Right forelimb (tissue), 1 donor: ENCODE measurements at places on chromosomes 1 and 21.

DNA sequence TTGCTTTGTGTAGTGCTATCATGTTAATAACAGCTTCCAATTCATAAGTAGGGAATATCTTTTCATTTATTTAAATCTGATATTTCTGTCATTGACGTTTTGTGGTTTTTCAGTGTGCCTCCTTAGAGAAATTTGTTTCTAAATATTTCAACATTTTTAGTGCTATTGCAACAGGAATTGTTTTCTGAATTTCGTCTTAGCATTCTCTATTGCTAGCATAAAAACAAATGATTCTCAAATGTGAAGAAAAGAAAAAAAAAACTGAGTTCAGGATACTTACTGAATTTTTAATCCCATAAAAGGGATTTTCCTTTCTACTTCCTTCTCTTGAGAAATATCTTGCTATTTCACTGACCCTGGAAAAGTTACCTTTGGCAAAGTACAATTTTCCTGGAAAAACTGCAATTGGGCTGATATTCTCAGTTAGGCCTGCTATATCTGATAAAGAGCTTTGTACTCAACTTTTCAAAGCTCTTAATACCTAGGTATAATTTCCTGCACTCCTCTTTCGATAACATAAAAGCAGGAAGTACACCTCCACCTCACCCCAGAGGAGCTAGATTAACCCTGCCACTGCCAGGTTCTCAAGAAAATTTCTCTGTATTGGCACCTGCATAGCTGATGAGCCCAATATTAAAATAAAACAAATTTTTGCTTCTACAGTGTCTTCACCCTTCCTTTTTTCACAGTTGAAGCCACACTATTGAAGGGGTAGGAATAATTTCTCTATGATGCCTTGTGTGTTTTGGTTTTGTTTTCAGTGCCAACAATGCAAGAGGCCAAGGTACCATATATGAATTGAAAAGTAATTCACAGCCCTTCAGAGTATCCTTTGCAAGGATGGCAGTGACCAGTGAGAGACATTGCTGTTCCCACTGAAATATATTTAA, 35.6 kb downstream of the PTPN14 start:
- no peak for DNase-seq

- no peak for DNase-seq
Measured at GRCh38 chr1:173127369-173128307, 76.9 kb upstream of the TNFSF18 start.

- no peak for DNase-seq
Measured at GRCh38 chr1:206803221-206803730, 31.0 kb upstream of the IL10 start.

DNA sequence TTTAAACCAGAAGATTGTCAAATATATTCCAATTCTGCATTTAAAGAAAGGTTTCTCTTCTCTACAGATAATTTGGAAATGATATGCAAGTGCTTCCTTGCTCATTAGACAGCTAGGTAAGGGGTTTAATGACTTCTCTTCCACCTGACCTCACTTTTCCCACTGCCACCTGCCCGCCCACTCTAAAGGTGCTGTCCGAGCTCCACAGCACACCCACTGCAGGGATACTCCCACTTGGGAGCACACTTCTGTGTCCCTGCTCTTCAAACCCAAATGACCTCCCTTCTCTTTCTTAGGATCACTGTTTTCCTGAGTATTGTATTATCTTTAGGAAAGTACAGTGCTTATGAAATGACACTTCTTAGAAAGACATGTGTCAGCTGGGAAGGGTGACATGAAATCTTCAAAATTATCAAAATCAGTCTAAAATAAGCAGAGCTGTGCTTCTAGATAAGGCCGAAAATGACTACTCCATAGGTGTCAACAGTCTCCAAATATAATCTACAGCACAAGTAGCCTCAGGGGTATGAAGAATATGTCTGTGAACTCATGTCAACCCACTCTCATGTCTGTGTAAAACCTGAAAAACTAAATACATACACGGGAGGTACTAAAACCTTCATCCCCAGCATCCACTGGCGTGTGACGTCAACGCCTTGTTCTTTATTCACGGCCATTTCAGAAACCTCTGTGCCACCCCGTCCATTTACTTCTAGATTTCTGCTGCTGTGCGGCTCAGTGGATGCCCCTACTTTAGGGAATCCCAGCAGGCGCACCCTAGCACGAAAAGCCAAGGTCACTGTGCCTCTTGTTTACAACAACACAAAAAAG, 71.0 kb downstream of the SLC45A1 start:
- no peak for DNase-seq

DNA sequence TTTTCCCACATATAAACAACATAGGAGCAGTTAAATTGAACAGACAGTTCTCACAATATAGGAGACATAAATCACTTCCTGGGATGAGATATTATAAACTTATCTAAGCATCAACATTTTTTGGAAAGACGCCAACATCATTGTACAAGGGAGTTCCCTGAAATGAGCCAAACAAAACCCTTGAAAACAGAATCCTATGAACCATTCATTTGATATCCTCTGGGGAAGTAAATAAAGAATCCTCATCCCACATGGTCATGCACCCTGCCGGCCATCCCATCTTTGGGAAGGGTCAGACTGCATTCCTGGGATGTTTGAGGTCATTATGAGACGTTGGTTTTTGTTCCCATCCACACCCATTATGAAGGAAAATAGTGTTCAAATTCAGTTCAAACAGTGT, 111.8 kb upstream of the USP25 start:
- DNase-seq = no peak

DNA sequence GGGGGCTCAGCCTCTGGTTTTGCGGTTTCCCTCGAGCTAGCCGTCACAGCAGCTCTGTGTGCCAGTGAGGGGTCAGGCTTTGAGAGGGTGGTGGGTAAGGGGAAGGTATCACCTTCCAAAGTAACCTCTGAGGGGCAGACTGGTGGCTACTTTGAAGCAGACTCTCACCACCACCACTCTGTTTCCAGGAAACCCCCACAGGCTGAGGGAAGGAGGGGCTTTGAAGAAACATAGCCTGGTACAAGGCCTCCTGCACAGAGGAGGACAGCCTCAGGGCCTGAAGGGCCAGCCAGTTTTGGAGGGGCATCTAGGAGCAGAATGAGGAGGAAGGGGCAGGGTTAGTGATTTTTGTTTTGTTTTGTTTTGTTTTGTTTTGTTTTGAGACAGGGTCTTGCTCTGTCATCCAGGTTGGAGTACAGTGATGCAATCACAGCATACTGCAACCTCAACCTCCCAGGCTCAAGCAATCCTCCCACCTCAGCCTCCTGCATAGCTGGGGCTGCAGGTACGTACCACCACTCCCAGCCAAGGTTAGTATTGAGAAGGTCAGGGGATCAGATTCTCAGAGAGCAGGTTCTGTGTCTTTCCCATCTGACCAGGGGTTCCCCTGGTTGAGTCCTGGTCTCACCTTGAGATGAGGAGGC, 17.2 kb upstream of the ZNF683 start:
- DNase-seq = no peak

- no peak for DNase-seq
Measured at GRCh38 chr1:116024626-116025025, 48.3 kb downstream of the SLC22A15 start.
